CD4-positive, alpha-beta T cell treated with Interferon alpha-2 for 1 hour (primary cell): ENCODE measurements at places on chromosomes 6 and 20.

DNA sequence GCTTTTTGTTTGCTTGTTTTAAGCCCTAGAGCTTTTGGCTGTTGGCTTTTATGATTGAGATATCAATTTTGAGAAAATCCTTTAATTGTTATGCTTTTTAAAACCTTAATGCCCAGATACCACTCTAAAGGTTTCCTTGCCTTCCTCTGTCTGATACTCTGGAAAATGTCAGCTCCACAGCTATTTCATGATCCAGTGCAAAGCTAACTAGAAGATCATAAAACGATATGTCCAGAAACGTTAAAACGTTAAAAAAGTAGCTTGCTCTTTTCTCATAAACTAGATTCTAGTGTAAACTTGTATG, 189.5 kb upstream of the TENT5A start:
- DNase-seq: no peak

- DNase-seq: no peak
Measured at GRCh38 chr6:68746376-68746775, 111.3 kb downstream of the ADGRB3 start.

- no peak for DNase-seq
Measured at GRCh38 chr6:11251553-11252360, 19.3 kb upstream of the NEDD9 start.

DNA sequence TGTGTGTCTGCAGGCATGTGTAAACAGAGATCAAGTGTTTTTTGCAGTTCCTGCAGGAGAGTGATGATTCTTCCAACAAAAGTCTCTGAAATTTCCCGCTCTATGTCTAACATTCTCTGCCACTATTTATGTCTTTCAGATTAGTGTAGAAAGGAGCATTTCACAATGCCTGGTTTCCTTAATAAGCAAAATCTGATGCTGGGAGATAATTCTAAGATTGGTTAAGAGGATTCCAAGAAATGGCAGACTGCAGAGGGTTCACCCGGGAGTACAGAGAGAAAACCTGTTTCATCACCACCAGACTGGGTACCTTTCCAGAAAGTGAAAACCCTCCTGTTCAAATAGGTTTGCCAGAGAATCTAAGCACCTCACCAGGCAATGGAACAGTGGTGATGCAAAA, 62.7 kb downstream of the FOXC1 start:
- no peak for DNase-seq

- DNase-seq: no peak
Measured at GRCh38 chr6:86192123-86192522, 549.4 kb upstream of the SYNCRIP start.
